ENCODE measurements at places on chromosomes 12 and 14.

DNA sequence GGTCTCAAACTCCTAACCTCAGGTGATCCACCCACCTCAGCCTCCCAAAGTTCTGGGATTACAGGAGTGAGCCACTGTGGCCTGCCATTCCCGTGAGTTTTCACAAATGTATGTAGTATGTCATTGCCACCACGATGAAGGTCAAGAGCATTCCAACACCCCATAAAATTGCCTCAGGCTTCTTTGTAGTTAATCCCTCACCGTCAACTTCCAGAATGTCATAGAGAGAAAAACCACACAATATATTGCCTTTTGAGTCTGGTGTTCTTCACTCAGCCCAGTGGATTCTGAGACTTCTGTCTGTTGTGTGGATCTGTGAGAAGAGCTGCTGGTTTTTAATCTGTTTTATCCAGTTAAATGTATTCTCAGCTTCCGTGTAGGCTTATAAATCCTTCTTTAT, 12.6 kb upstream of the CFAP251 start:
- no peak for DNase-seq

GRCh38 chr12:126966498-126966897, 1300.5 kb upstream of the TMEM132C start:
- no peak for DNase-seq

- no peak for DNase-seq
These were observed 340.2 kb downstream of the C12orf75 start for GRCh38 chr12:105670672-105671071.

- DNase-seq: no peak
These were observed 58.4 kb upstream of the BDKRB2 start for GRCh38 chr14:96146131-96146771.

- DNase-seq: no peak
These were observed 417.6 kb downstream of the NOVA1 start for GRCh38 chr14:26180221-26180620.

DNA sequence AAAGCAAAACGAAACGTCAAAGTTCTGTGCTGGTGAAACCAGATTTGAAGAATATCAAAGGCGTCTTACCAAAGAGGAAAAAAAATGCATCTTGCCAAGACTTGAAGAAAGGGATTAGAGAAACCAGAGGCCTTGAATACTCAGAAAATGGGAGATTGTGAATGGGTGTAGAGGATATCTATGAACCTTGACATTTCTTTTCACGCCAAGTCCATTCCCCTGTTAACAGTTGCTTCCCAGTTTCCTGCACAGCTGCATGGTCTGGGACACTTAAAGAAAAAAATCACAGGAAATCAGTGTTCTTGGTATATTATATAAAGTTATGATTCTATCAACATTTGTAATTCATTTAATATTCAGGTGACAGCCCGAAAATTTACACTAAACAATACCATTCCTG, 1.4 kb upstream of the GTF2A1 start:
- DNase-seq: no peak

GRCh38 chr14:91177073-91178034, 63.5 kb downstream of the DGLUCY start:
- peak; percentile 77 for DNase-seq

DNA sequence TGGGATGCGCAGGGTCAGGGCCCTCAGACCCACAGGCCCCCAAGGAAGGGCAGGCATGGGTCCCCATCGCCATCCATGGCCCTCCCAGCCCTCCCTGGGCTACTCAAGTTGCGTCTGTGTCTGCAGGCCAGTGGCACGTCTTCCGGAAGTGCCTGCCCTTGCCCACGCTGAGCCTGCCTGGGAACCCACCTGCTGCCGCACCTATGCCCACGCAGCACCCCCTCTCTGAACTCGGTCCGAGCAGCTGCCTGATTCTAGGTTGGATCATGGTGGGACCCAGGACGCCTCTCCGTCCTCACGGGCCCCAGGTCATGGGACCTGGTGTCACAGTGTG, 182.8 kb downstream of the ADGRD1 start:
- no peak for DNase-seq

DNA sequence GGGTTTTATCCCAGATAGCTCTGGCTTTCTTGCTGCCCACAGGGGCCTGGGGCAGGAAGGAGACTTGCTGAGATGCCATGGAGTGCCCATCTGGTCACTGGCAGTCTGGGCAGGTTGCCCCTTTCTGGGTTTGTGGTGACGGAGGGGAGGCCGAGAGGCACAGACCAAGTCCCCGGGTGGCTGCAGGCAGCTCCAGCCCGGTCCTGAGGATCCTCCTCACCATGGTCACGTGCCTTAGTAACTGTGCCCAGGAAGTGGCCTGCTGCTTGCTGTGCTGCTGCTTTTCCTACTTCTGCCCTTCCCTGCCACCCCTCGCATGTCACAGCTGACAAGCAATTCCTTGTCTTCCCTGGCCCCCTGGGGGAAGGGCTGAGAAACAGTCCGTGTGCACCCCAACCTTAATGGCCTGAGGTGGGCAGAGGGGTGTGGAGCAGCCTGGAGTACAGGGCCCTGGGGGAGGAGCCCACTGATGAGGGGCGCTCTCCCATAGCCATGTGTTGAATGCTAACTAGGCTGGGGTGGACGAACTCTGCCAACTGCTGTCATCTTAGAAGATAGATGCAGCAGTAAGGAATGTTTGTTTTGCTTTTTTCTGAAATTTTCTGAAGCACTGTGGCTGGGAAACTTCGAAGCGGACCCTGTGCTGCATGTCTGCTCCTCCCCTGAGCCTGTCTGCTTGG, 54.9 kb upstream of the SRSF5 start:
- DNase-seq: no peak

- DNase-seq: no peak
These were observed 7.4 kb downstream of the MDM2 start for GRCh38 chr12:68815232-68815927.

- DNase-seq: peak; percentile 18
These were observed 3.4 kb downstream of the CYP46A1 start for GRCh38 chr14:99687284-99688209.

DNA sequence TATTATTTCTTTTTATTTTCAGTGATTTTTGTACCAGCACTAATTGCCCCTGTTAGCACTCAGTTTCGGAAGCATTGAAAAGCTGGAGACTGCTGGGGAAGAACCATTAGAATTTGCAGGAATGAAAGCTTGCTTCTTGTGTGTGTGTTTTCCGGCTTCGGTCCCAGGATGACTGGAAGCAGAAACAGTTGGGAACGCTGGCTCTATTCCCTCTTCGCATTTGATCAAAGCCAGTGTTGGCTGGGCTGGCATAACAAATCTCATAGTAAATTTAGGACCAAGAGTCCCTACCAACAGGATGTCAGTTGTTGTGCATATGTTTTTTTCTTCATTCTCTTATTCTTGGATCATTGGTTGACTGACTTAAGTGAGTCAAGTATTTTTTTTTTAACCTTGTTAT, 53.6 kb upstream of the TRAF3 start:
- DNase-seq: no peak

- no peak for DNase-seq
These were observed 625 bp downstream of the ANGEL1 start for GRCh38 chr14:76812093-76812421.

DNA sequence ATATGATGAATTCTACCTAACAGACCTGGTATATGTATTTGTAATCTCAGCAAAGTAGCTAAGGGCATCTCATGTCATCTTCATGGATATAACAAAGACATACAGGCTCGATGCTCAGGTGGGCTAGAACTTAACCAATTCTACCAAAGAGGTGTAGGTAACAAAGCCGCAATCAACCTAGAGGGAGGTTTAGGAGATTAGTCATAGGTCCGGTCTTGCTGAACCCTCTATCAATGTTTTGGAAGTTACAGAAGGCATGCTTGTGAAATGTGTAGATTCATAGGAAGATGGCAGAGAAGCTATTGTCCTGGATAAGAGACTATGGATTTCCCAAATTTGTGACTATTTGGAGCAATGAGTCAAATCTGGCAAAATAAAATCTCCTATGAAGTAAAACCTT, 42.6 kb upstream of the SYCP3 start:
- DNase-seq: no peak

GRCh38 chr14:49857427-49858003, 4.9 kb upstream of the NEMF start:
- DNase-seq: no peak

GRCh38 chr14:33454707-33455106, 496.2 kb downstream of the EGLN3 start:
- DNase-seq: no peak

DNA sequence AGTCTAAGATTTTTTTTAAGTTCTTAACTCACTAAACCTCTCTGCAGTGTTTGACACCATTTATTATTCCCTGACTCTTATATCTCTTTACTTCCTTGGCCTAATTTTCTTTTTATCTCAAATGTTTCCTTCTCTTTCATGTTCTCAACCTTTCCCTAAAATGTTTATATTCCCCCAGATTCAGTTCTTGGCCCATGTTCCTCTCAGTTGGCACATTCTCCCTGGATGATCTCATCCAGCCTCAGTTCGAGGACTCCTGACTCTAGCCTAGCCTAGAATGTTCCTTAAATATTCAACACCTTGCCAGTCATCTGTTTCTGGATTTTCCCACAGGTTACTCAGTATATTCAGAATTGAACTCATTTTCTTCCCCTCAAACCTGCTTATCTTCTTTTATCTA, 81.3 kb downstream of the SCN8A start:
- no peak for DNase-seq

DNA sequence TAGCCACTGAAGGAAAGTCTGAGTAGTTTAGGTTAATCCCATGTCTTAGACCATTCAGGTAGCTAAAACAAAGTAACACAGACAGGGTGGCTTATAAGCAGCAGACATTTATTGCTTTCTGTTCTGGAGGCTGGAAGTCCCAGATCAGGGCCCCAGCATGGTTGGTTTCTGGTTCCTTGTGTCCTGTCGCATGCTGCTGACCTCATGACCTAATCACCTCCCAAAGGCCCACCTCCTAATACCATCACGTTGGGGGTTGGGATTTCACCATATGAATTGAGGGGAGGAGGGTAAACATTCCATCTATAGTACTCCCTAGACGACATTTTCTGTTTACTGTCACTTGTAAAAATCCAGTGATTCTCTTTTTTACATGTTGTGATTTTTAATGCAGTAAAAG, 148.6 kb downstream of the FBXL14 start:
- no peak for DNase-seq

DNA sequence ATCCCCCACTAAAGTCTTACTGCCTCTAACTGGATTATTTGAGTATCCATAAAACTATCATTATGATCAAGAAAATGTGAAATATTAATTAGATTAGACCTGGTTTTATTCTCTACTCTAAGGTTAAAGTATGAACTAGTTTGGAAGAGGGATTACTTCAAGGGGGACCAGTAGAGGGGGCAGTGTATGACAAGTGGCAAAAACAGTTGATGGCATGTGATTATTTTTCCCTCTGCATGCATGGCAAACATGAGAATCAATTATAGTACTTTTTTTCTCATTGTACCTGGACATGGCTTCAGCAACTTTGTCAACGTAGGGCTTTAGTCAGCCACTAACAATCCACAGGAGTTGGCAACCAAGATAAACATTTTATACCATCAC, 145.0 kb upstream of the SLC38A2 start:
- DNase-seq: no peak

DNA sequence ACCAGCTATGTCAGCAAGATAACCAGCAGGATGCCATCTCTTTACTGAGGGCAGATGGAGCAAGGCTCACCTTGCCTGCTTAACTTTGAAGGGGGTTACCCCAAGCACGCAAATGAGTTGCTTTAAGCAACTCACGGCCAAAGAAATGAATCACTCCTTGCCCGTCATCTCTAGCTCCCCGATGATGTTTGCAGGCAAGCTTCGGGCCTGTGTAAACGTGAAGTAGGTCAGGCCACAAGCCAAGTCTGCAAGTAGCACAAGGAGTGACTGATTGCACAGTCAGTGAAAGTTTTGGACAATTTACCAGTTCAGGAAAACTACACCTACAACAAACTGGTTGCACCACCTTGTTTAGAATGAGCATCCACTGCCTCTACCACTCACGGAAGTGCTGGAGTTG, 699.7 kb upstream of the TBX3 start:
- no peak for DNase-seq

GRCh38 chr14:66649498-66649897, 141.6 kb downstream of the GPHN start:
- no peak for DNase-seq

GRCh38 chr12:113248842-113249435, 27.7 kb downstream of the TPCN1 start:
- DNase-seq: no peak

- DNase-seq: no peak
These were observed 251.4 kb downstream of the MSRB3 start for GRCh38 chr12:65529771-65530435.
